Amygdala (tissue), 56 donors: ENCODE measurements at places on chromosomes 11 and 22.
A peak's percentile ranks its signal among the peaks of the same experiment; 100 is the strongest.

- peak; percentile 45 for DNase-seq
Measured at GRCh38 chr11:47161134-47161854, 15.4 kb downstream of the ARFGAP2 start.

DNA sequence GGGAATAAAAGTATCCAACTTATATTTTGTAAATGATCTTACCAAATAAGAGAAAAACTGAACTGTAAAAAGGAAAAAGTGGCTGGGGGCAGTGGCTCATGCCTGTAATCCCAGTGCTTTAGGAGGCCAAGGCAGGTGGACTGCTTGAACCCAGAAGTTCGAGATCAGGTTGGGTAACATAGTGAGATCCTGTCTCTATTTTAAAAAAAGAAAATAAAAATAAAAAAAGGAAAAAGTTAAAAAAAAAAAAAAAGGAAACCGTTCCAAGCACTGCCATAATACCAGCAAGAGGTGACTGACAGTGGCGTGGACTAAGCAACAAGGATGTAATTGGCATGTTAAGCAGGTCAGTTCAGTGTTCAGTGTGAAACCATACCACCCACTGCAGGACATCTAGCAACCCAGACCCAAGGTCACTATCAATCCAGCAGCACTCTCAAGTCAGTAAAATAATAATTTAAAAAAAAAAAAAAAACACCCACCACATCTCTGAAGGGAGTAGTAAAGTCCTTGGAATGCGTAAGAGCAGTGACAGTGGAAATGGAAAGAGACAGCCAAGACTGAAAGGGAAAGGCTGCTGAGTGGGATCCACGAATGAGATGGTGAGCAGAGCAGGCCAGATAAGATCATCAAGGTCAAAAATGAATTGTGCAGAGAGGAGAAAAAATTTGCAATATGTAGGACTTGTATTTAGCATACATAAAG, 43.6 kb downstream of the MAPK1 start:
- no peak for DNase-seq

DNA sequence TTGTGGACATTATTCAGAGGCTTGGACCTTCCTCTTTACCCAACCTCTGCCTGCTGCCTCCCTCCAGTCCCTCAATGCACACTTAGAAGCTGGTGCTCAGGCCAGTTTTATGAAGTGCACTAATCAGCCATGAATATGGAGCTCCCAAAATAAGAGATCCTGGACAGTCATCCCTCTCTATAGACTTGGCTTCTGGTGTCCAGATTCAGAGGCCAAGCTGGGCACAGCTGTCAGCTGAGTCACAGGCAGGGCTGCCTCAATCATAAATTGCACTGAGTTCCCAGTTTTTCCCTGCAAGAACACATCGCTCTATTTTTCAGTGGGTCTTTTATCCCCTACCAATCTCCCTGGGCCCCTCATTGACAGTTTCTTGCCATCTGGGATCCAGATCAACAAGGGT, 161.7 kb upstream of the CADM1 start:
- no peak for DNase-seq

DNA sequence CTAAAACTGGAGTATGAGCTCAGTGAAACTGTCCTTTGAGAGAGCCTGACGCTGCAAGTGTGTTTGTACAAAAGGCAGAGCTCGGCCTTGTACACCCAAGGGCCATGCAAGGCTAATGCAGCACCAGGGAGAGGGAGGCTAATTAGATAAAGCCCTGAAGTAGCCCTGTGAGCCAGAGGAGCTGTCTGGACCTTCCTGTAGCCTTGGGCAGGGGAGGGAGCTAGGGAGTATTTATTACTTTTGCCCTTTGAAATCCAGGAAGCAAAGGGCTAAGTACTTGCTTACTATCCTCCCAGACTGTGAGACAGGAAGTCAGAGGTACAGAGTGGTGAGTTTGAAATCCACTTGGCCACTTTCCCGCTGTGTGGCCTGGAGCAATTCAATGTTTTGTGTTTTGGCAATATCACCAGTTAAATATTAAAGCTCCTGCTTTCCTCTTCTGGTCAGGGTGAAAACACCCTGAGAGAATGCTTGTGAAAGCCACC, 10.2 kb upstream of the LDHA start:
- no peak for DNase-seq

GRCh38 chr11:86292912-86293616, 9.0 kb upstream of the HIKESHI start:
- no peak for DNase-seq

- no peak for DNase-seq
Measured at GRCh38 chr11:31728432-31728831, 82.7 kb downstream of the PAX6 start.
